ENCODE measurements at places on chromosomes 16 and 17. TPM values are rescaled to one million over a fixed set of nuclear protein-coding genes. Genes with fewer than 3 reads are reported as not detected.

DNA sequence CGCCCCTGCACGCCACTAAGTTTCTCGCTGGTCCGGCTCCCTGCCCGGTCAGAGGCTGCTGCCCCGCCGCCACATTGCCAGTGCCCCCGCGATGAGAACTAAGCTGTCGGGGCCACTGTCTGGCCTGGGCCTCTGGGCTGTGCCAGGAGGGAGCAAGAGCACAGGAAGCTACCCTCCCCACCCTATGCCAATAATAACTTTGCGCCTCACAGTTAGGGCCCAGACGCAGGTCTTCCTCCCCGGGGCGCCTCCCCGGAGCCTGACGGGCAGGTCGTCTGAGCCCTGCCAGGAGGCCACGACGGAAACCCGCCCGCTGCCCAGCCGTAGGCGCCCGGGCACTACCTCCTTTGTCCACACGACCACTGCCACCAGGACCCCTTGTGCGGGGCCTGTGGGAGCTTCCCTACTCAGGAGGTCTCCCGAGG is 1.5 kb downstream of the ZFPM1 start:
- peak; percentile 68 for DNase-seq

The GFAP gene
- not detected for total RNA-seq

DNA sequence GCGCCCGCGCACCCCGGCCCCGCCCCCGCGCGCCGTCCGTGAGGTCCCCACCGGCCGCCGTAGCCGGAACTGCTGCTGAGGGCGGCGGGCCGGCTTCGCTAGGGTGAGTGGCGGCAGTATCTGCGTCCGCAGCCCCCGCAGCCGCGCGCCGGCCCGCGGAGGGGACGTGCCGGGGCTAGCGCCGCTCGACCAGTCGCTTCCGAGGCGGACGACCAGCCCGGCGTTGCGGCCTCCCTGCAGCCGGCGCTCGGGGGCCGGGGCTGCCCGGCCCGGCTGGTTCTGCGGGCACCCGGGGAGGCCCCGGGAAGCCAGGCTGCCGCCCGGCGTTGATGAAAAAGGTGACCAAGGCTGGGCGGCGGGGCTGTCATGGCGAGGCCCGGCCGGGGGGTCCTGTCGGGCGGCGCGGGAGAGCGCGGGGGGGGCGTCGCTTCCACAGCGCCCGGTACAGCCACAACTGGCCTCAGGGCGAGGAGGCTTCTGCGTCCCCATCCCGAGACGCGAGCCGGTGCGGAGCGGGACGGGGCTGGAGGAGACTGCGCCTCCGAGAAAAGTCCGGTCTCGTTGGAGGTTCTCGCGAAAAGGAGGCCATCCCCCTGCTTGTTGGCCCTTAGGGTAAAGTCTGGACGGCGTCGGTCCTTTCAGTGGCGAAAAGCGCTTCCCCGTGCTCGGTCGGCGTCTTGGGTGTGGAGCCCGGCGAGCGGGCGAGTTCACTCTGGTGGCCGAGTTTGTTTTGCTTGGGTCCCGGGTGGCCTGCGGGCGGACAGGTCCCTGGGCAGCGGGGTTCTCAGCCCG is at the start of gene CRAMP1:
CRAMP1 (plus strand) TSS at position 41 of the 792 bp plus-strand sequence. CDS start 2,280 bp downstream, outside the sequence.
- DNase-seq: peak; percentile 47

The GNGT2 gene
- total RNA-seq: 16.9 TPM

GRCh38 chr17:49495842-49496182 is 719 bp downstream of the NGFR start:
- DNase-seq: no peak

- DNase-seq: no peak
Observed at GRCh38 chr16:81397879-81398520, 46.6 kb upstream of the CMIP start.

- DNase-seq: no peak
Observed at GRCh38 chr16:83653785-83654184, 154.0 kb upstream of the HSBP1 start.

The KRT15 gene
- total RNA-seq: not detected

- DNase-seq: no peak
Observed at GRCh38 chr17:45313996-45314740, 2.7 kb downstream of the MAP3K14 start.

The MYH8 gene
- not detected for total RNA-seq

DNA sequence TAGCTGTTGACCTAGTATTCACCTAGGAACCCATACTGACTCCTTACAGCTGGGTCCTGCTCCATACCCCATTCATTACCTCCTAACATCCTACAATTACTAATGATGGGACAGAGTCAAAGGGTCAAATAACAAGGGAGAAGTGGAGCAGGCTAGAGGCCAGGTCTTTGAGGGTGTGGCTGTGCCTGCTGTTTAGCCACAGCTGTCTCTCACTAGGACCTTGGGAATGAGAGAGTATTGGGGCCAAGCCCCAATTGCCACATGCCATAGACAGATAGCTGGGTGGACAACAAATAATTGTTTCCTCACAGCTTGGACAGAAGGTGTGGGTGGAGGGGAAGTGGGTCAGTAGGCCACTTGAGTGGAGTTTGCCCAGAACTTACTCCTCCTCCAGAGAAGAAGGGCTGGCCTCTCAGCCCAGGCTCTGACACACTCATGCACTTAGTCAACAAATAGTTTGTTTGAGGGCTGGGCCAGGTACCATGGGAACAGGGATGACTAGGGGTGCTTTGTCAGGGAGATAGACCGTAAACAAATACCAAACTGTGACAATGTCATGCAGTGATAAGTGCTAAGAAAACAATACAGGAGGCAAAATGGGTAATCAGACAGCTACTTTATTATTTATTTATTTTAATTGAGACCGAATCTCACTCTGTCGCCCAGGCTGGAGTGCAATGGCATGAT is 10.2 kb upstream of the CENPT start:
- DNase-seq: no peak

The GRIN2C gene
- total RNA-seq: not detected

GRCh38 chr16:55993088-55993487 is 117.9 kb upstream of the CES5A start:
- DNase-seq: no peak

DNA sequence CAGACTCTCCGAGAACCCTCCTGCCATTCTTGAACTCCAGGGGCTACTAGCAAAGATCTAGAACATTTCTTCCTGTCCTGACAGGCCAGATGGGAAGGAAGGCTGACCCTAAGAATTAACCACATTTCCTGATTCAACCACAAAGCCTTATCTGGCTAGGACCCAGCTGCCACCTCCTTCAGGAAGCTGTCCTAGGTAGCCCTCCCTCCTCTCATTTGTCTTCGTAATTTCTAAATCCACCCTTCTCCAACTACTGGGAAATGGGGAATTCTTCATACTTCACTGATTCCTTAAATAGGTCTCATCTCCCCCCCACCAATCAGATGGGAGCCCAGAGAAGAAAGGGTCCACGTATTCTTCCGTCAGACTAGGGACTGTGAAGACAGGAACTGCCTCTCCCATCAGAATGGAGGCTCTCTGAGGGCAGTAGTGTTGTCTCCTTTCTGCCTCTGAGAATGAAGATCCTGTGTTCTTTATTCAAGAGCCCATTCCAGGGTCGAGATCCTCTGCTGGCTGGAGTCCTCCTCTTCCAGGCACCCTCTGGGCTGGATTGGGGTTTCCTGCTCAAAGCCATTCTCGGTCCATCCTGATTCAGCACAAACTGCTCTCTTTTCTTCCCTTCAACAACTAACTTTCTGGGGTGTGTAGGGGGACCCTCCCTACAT is 2.1 kb downstream of the SAMD14 start:
- DNase-seq: no peak

- DNase-seq: no peak
Observed at GRCh38 chr16:24538756-24539294, 541 bp upstream of the RBBP6 start.

The WFDC1 gene
- not detected for total RNA-seq

DNA sequence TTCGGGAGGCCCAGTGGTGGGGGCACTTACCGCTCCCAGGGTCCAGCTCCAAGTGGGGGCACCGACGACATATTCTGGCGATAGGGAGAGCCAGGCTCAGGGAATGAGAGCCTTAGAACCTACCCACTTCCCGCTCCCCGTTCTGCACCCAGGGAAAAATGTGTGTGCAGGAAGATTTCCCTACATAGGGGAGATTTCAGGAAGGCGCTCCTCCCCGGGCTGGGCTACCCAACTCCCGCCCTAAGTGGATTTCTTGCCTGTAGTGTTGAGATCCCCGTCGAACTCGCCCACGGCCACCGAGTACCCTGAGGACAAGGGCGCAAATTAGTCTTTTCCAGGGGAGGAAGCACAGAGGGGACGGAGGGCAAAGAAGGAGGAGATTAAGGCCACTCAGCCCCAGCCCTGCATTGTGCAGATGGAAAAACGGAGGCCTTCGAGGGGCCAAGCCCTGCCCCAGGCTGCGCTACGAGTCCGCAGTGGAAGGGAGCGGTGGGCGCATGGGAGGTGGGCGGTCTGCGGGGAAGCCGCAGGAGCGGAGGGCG is 5.1 kb downstream of the ITGA2B start:
- no peak for DNase-seq

The TEX14 gene
- total RNA-seq: 0.54 TPM

DNA sequence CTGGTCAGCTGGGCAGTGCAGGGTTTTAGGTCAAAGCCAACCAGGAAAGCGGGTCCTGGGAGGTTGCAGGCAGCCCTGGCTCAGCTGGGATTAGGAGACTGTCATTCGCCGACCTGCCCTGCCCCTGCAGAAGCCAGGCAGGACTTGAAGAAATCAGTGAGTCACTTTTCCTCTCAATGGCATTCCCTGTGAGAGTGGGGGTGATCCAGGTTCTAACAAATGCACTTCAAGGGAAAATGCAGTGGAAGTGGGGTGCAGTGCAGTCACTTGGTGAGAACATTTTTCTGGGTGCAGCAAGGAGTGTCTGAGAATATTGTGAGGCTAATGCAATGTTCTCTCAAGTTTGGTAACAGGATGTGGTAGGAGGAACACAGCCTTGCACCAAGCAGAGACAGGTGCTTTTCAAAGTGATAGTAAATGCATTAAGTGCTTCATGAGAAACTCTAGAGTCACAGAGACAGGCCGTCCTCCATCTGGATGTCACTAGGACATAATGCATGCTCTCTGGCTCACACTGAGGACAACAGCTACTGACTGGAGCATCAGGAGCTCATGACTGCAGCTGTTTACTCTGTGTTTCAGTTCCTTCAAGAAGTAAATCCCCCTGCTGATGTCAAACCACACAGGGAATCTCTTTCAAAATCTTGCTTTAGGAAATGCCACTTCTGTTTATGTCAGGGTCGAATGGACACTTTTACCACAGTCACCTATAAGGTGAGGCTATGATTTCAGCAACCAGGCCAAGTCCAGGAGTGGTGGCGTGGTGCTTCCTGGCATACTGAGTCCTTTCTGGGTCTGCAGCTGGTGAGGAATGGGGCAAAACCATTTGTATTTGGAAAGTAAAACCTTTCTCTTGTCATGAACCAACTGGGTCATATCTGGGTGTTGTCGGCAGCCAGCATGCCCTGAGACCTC is 16.7 kb downstream of the CDK5R1 start:
- peak; percentile 80 for DNase-seq

- DNase-seq: no peak
Observed at GRCh38 chr16:29318037-29318436, 88.5 kb downstream of the NPIPB11 start.

The CAPNS2 gene
- not detected for total RNA-seq

DNA sequence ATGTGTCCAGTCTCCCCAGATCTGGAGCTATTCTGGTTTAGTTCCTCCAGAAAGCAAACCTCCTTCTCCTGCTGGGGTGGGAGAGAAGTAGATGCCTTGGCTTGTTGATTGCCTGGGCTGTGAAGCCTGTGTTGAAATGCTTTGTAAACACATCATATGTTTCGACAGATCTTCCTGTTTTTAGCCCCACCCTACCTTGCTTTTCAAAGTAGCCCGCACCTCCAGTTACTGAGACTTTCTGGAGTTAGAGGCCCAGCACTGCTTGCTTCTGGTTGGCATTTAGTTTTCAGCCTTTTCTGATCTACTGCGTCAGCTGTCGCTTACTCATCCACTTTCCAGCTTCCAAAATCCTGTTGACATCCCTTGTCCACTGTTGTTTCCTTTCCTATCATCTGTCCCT is 17.9 kb upstream of the NDEL1 start:
- no peak for DNase-seq

The ASPA gene
- not detected for total RNA-seq

DNA sequence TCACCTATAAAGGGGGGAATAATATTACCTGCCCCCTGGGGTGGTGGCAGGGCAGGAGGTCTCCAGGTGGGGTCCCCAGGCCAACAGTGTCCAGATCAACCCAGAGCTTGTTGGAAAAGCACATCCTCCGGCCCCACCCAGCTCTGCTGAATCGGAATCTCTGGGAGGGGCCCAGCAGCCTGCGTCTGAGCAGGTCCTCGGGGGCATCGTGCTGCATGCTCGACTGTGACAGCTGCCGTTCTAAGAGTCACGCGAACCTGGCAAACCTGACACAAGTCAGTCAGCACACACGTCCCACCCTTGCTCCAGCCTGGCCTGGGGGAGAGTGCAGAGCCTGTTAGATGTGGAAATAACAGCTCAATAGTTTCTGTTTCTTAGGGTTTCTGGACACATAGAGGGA is 72.3 kb downstream of the CRISPLD2 start:
- no peak for DNase-seq

- DNase-seq: no peak
Observed at GRCh38 chr16:60091529-60091928, 1357.4 kb upstream of the GOT2 start.

DNA sequence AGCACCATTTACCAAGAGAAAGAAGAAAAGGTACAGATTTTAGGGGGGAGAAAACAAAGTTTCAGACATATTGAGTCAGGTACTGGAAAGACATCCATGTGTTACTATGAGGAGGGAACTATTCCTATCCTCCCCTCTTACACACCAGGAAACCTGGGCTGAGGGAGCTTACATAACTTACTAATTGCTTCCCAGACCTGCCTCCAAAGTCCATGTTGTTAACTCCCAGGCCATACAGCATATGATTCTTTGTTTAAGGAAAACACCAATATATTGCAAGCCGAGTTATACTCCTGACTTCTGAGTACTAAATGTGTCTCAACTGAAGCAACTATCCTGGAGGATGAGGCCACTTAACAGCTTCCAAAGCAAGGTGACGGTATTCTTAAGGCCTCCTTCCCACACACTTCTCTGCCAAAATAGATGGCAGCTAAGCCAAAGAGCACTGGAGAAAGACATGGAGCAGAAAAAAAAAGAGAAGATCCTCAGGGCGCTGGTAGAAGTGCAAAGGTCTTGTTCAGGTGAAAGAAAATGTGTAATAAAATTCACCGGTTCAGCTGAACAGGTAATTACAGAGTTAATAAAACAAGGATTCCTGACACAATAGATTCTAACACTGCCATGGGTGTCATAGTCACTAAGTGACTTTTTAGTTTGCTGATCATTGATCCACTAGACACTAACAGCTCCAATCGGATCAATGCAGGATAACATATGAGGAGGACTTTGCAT is 151.1 kb downstream of the SKAP1 start:
- DNase-seq: no peak
